ENCODE measurements at places on chromosomes 12 and 14.

- no peak for DNase-seq
These were observed 40.5 kb downstream of the VEZT start for GRCh38 chr12:95258151-95258550.

- DNase-seq: no peak
These were observed 48.2 kb downstream of the MOK start for GRCh38 chr14:102256716-102257115.

GRCh38 chr12:111283966-111284365 lies 84.9 kb downstream of the PHETA1 start:
- DNase-seq: no peak

GRCh38 chr12:26229910-26230309 lies 34.5 kb downstream of the SSPN start:
- DNase-seq: no peak

GRCh38 chr12:124045671-124046455 lies 72.8 kb downstream of the ZNF664 start:
- DNase-seq: no peak

- DNase-seq: no peak
These were observed 32.0 kb downstream of the ERH start for GRCh38 chr14:69366069-69366468.

DNA sequence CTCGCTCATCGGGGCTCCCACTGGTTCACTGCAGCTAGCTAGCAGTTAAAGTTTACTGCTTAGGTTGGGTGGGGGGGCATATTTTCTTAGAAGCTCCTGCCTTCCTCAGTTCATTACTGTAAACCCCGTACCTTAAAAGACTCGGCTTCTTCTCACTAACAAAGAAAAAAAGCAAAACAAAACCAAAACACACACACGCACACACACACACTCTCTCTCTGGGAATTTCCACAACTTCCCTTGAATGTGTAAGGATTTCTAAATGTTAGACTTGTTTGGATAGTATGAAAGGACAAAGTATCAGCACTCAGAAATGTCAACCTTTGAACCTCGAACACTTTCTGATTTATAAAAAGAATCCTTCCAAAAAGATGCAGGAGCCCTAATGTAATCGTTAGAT lies 927 bp downstream of the PTHLH start:
- DNase-seq: no peak

GRCh38 chr12:6620137-6620884 lies 13.1 kb upstream of the CHD4 start:
- no peak for DNase-seq

DNA sequence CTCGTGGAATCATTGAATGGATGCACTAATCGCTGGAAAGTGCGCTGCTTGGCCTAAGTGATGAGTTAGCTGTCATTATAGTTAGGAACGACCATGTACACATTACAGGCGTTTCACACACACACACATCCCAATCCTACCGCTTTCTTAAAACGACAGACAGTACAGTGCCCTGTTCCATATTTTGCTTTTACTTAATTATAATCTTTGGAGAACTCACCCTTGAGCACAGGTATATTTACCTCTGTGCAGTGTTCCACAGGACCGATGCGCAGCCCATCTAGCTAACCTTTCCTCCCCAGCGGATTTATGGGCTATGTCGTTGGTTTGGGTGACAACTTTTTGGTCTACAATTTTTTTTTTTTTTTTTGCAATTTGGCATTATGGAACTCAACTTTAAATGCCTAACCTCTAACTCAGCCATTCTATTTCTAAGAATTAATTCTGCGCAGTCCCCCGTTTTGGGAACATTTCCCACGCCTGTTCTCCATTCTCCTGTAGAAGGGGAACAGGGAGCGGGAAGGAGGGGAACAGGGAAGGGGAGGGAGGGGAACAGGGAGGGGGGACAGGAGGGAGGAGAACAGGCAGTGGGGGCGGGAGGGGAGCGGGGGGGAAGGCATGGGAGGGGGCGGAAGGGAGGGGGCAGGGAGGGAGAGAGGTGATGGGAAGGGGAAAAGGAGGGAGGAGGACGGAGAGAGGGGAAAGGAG lies 663 bp upstream of the ULK1 start:
- DNase-seq: no peak

- no peak for DNase-seq
These were observed 110.3 kb downstream of the RFLNA start for GRCh38 chr12:124405151-124405550.

- DNase-seq: no peak
These were observed 20.4 kb upstream of the TMEM229B start for GRCh38 chr14:67508956-67509355.

- no peak for DNase-seq
These were observed 490.3 kb downstream of the APAF1 start for GRCh38 chr12:99135376-99135775.

DNA sequence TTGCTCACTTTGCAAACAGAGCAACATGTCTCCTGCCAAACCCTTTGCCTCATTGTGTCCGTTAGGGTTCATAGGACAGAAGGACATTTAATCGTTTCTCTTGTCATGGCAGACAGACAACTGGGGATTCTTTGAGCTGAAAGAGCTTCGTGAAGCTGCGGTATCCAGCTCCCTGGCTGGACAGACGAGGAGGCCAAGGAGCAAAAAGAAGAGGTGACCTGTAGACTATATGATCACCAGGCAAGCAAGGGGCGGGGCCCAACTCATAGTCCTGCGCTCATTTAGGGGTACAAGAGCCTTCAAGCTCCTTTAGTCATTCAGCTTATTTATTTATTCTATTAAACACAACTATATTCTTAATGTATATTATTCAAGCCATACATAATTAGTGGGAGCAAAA lies 66.8 kb upstream of the VRK1 start:
- no peak for DNase-seq

- DNase-seq: no peak
These were observed 386.8 kb downstream of the BCAT1 start for GRCh38 chr12:24561882-24562770.

All from AG04449 (cell line).